ENCODE measurements at places on chromosomes 7 and 10. TPM values are rescaled to one million over a fixed set of nuclear protein-coding genes. Genes with fewer than 3 reads are reported as not detected.

NKX1-2 gene
- total RNA-seq = not detected

FAM25A gene
- not detected for total RNA-seq

LRRC4 gene
- 0.40 TPM for total RNA-seq

NRF1 gene
- 16.3 TPM for total RNA-seq

DNA sequence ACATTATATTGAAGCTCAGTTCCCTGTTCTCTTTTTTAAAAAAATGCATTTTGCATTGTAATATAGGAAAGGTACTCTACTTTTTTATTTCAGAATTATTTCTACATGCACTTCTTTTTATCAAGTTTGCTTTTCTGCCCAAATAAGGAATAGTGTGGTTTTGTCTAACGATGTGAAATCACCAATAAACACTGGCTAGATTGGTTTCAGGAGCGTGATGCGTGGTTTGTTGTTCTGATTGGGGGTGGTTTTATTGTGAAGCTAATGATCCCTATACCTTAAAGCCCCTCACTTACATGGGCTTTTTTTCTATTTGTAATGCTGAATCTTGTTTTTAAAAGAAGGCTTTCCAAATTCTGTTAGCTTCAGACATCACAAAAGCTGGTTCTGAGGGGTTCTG, 17.6 kb downstream of the ENTPD7 start:
- no peak for DNase-seq

GRCh38 chr10:128579901-128580300, 453.7 kb upstream of the MKI67 start:
- no peak for DNase-seq

- no peak for DNase-seq
Measured at GRCh38 chr10:19833170-19833824, 17.1 kb downstream of the PLXDC2 start.

DNA sequence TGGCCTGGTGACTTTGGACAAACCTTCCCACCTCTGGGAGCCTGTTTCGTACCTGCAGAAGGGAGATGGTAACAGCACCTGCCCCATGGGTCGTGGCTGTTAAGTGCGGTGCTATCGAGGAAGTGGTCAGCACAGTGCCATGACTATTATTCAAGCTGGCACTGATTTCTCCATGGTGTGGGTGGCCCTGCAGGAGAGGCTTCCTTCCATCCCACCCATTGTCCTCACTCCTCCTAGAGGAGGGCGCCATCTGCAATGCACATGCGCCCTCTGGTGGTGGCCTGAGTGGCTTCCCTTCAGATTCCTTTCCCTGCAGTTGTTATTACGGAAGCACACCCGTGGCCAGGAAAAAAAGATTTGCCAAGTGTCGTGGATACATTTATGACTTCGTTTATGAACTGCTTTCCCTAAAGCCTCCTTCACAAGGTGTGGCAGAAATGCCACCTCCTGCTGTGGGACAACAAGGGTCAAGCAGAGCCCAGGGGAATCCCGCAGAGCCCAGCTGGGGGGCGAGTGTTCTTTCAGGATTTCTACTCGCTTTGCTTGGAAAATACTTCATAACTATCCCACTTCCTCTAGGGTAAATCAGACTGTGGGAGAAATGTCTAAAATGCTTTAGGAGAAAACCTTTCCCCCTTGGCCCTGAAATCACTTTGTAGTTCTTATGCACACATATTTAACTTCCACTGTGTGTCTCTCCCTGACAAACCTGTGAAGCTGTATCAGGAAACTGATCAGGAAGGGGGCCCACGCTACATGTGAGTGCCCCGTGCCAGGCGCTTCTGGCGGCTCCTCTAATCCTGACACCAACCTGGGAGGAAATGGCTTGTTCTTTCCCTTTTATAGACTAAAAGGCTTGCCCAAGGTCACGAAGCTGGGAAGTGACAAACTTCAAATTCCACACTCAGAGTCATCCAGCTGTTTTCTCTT, 98.0 kb upstream of the ANLN start:
- DNase-seq = peak; percentile 54

DNA sequence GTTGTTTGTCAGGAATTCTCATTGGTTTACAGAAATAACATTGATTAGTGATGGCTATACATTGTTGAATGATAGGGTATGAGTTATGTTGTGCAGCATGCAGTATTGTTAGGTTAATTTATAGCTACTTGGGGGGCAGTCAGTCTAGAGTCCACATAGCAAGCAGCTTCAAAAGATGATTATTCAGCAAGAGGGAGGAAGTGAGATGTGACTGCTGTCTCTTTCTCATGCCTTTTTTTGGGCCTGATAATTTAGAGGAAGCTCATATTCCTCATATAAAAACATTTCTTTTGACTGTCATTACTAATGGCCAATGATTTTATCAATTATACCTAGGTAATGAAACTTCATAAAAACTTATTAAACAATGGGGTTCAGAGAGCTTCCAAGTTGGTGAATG, 3.4 kb upstream of the TBRG4 start:
- no peak for DNase-seq

DNA sequence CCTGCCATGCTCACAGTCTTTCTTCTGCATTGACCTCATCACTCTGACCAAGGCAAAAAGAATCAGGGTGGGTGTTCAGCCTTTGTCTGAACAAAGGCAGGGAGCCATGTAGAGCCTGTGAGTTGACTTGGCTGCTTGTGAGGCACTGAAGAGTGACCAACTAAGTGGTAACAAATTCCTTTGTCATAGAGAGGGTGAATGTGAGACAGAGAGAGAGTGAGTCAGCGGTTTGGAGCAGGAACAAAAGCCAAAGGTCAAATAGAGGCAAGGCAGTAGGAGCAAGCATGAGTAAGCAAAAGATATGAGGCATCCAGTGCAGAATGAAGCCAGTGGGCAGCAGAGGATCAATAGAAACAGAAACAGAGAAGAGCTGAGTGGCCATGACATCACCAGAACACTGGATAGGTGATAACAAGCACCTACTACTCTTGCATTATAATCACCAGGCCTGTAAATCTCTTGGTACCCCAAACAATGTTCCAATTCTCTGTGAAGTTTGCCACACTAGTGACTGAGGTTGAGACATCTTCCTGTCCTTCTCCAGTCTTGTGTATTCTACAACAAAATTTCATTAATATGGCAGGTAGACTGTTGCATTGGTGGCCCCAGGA, 116.2 kb upstream of the LAMB4 start:
- DNase-seq = peak; percentile 70

DNA sequence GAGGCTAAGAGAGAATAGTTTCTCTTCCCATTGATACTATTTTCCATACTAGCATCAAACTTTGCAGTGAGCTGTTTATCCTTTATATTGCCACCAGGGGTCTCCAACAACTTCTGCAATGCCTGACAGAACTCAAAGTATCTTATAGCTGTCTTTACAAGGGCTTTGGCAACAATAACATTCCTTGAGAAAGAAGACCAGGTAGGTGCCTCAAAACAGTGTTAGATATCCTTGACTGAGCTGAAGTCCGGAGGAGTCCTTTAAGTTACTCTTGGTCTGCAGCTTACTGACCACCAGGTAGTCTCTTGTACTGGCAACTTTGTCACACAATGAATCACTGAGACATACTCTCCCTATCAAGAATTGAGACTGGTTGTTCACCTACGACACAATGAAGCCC, 30.0 kb upstream of the TES start:
- peak; percentile 3 for DNase-seq

- DNase-seq = no peak
Measured at GRCh38 chr7:110885474-110885873, 205.5 kb upstream of the LRRN3 start.

- DNase-seq = no peak
Measured at GRCh38 chr10:12938271-12938670, 63.2 kb downstream of the CCDC3 start.

- no peak for DNase-seq
Measured at GRCh38 chr10:124446830-124447750, 2.7 kb downstream of the NKX1-2 start.
